ENCODE measurements at places on chromosomes 16 and 17.

DNA sequence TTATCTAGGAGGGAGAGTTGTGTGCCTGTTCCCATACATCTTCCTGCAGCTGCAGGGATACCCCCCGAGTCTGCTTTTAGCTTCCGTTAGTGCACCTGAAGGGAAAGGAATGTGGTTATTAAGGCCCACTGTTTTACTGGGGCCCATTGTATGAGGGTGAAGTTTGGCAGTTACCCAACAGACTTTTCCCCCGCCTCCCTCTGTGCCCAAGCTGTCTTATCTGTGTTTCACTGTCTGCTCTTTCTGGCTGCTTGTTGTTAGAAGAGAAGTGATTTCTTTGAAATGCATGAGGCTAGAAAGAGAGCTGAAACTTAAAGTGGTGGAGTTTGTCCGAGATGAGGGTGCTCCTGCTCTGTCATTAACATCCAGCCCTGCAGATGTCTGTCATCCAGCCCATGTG, 7.4 kb upstream of the OR1A2 start:
- no peak for DNase-seq

- peak; percentile 35 for DNase-seq
Observed at GRCh38 chr16:30786936-30787612, at the start of gene ZNF629. ZNF629 (minus strand) TSS chr16:30787205; CDS start chr16:30784482, 2,723 bp downstream.

DNA sequence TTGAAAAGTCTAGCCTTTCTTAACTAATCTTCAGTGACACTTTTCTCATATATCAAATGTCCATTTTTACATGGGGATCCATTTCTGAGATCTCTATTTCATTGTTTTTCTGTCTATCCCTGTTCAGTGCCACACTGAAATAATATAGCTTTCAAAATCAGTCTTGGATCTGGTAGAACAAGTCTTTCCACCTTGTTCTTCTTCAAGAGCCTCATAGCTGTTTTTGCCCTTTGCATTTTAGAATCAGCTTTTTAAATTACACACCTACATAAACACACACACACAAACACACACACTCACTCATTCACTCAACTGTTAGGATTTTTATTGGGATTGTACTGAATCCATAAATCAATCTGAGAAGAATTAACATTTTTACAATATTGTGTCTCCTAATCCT, 19.2 kb downstream of the GSDMB start:
- DNase-seq = no peak

- DNase-seq = no peak
Observed at GRCh38 chr16:441447-441846, 16.0 kb downstream of the RAB11FIP3 start.

DNA sequence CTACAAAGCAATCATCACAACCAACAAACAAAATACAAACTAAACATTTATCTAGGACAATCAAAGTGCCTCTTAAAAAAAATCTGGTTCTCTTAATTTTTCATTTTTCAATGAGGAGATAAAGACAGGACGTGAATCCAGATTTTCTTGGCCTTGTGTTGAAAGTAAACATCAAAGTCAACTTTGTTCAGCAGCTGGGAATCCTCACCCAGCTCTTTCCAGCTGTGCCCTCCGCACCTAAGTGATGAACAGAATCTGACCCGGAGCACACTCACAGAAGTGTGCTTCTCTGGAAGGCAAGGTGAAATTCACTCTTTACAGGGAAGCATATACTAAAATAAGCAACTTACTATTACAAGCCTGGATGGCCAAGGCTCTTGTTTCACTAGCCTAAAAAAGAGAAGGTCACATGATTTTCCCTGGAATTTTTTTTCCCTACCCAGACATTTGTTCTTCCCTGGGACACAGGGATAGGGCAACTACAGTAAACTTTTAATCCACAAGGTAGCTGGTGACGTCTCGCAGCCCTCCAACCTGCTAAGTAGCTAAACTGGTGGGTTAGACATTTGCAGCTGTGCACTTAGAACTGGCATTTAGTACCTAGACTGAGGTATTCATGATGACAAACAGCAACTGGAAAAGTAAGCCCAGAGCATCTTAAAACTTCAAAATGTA, 3.2 kb downstream of the WIPI1 start:
- DNase-seq = no peak

- peak; percentile 23 for DNase-seq
Observed at GRCh38 chr16:85550953-85551924, 61.9 kb upstream of the GSE1 start.

- DNase-seq = no peak
Observed at GRCh38 chr17:16934836-16935235, 37.1 kb downstream of the TNFRSF13B start.

DNA sequence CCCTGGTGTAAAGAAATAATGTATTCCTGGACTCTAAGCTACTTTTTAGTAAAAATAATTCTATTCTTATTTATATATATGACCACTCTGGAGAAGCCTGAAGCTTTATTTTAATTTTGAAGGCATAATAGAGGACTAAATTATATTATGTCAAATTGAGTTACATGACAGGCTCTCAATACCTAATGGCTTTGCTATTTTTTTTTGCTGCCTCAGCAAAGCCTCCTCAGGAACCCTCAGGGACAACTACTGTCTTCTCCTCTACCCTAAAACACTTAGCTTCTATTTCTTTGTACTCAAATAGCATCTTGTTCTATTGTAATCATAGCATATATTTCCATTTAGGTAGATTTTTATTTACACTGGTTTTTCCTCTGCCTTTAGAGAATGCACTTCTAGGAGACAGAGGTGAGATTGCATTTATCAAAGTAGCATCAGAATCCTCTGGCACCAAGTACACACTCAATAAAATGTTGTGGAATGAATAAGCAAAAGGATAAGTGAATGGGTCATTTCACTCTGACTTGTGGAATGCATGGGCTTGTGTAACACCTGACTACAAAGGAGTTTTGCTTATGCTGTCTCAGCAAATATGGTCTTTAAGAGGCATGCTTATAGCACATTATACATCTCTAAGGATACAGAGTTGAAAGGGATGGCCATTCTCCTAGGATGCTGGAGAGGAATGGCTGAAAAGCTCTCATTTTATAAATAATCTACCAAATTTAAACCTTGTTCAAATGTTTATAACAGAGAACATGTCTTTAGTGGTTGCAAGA, 605.2 kb downstream of the KCNJ2 start:
- DNase-seq = no peak

DNA sequence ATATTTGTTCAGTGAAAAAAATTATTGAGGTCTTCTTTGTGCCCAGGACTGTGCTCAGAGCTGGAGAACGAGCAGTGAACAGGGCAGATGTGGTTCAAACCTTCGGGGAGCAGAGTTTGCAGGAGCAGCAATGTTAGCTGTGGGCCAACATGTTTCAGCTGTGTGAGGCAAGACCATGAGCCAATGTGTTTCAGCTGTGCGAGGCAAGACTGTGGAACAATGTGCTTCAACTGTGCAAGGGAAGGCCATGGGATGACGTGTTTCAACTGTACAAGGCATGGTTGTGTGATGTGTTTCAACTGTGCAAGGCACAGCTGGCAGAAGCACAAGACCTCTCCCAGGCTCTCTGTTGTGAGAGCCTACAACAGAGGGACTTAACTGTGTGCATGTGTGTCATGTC, 35.2 kb upstream of the SDK2 start:
- DNase-seq = no peak

- no peak for DNase-seq
Observed at GRCh38 chr17:11002417-11002816, 164.5 kb upstream of the PIRT start.

GRCh38 chr16:11260596-11260966, 4.6 kb upstream of the SOCS1 start:
- DNase-seq = no peak
